Suprapubic skin (tissue), 4 donors: ENCODE measurements at places on chromosomes 6 and 20. TPM values are rescaled to one million over a fixed set of nuclear protein-coding genes. Genes with fewer than 3 reads are reported as not detected.

- no peak for DNase-seq
Measured at GRCh38 chr6:55299286-55299985, 27.8 kb upstream of the GFRAL start.

GRCh38 chr6:31401403-31401802 is 2.0 kb upstream of the MICA start:
- no peak for DNase-seq

DNA sequence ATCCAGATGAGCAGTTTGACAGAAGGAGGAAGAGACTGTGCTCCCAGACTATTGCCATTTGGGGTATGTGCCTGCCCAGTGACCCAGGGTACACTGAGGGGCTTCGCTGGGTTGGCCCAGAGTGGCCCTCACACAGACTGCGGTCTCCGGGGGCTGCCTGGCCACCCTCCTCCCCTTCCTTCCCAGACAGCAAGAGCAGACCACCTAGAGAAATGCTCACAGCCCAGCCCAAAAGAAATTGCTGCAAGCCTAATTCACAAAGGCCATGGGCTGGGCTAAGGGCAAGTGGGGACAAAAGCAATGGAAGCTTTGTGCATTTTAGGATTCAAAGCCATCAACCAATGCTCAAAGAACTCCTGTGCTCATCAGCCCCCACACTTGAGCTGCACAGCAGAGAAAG is 277.6 kb downstream of the CDC5L start:
- DNase-seq, result peak; percentile 38

- DNase-seq, result no peak
Measured at GRCh38 chr6:11232770-11233626, 530 bp upstream of the NEDD9 start.

GRCh38 chr6:56005426-56005825 is 130.0 kb upstream of the BMP5 start:
- DNase-seq, result no peak

- DNase-seq, result no peak
Measured at GRCh38 chr20:61839912-61840778, 225.5 kb downstream of the TAF4 start.

DNA sequence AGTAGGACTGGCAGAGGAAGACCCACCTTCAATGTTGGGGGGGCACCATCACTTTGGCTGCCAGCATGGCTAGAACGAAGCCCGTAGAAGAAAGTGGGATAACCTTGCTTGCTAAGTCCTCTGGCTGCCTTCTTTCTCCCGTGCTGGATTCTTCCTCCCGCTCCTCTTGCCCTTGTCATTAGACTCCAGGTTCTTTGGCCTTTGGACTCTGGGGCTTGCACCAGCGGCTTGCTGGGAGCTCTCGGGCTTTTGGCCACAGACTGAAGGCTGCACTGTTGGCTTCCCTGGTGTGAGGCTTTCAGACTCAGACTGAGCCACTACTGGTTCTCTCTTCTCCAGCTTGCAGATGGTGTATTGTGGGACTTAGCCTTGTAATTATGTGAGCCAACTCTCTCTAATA is 28.2 kb downstream of the GSTA2 start:
- no peak for DNase-seq

GRCh38 chr6:111105578-111105977 is 18.3 kb downstream of the SLC16A10 start:
- no peak for DNase-seq

- no peak for DNase-seq
Measured at GRCh38 chr6:1244278-1244677, 67.6 kb upstream of the FOXQ1 start.

GRCh38 chr20:15673206-15673605 is 900.0 kb downstream of the KIF16B start:
- no peak for DNase-seq

- no peak for DNase-seq
Measured at GRCh38 chr20:35845561-35845960, 73.7 kb downstream of the PHF20 start.

- DNase-seq, result no peak
Measured at GRCh38 chr6:126661646-126662045, 321.7 kb downstream of the CENPW start.

DNA sequence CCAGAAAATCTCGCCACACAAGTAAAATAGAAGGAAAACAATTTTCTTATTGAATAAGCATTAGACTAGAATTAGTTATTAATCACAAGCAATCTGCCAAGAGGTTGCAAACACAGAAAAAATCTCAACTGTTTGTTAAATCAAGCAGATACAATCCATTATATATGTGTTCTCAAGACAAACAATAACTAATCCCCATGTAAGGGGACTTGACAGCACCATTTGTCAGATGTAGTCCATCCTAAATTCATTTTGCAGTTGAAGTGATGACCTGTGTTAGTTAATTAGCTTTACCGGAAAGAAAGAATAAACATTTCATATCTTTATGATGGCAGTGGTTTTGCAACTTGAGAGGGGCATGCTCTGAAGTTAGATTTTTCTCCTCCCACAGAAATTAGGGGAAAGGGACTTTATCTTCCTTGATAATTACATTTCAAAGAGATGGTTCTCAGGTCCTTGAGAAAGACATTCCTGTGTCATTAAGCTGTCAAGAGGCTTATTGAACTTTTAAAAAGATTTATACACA is 1588.0 kb downstream of the GRIK2 start:
- DNase-seq, result no peak

DNA sequence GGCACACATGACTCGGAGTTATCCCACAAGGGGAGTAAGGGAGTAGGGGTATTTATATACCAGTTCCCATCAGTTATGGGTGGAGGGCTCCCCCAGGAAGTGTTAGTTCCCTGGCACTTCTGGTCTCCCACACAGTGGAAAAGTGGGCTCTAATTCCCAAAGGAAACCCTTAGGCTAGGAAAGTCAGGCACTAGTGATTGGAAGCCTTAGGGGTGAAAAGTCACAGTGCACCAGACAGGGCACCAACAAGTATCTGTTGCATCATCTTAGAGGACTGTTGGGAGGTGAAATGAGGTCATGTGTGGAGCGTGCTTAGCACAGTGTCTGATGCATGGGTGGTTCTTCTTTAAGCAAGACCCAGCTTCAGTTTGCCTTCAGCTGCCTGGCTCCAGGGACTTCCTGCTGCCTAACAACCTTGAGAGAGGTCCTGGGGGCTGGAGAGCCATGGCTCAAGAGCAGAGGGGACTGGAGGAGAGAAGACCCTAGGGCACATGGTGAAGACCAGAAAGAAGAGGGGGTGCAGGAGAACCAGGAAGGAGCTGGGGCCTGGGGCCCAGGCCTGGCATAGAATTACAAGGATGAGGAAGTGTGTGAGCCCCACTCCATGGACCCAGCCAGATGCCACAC is 7.5 kb upstream of the FOXP4 start:
- DNase-seq, result no peak

GRCh38 chr20:49230561-49231133 is 11.4 kb downstream of the DDX27 start:
- DNase-seq, result no peak

DNA sequence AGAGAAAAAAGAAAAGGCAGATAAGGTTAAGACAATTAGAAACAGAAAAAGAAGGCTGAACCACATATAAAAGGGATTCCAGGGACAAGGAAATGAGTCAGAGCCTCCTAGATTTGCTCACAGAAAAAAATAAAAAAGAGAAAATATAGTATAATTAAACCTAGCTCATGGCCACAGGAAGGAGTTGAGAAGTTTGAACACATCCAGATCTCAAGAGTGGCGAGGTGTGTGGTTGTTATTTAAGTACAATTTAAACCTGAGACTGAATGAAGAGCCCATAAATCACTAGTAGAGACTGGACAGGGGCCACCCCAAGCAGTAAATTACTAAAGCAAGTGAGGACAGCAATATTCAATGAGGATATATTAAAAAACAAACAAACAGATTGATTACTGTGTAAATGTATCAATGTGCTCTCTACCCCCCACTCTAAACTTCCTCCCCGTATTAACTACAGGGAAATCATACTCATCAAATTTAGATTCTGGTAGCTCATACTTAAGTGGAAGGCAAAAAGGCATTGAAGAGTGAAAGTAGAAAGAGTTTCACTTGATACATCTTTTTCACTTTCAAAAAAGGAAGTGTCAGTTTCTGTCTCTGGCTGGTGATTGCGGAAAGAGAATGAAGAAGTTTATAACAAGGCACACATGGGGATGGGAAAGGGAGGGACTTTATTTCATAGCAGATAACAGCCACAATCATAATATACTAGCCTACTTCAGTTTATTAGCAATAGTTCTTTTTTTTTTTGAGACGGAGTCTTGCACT is 49.3 kb upstream of the SCAF8 start:
- DNase-seq, result no peak

DNA sequence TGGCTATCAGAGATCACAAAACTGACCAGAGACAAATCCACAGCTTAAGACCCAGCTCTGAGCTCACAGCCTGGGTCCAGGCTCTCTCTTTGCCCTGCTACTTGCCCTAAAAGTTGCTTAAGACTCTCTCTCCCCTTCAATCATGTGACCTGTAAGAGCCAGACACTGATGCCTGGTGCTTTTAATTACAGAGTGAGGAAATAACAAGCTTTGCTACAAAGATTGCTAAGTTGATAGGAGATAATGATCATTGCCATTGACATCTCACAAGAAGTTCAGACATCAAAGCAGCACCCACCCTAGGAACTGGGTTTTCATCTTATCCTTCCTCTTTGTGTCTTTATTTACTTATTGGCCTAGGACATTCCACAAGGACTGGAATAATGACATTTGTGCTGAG is 125.9 kb upstream of the CD93 start:
- DNase-seq, result no peak

- DNase-seq, result no peak
Measured at GRCh38 chr6:161057103-161058091, 65.8 kb downstream of the MAP3K4 start.

DNA sequence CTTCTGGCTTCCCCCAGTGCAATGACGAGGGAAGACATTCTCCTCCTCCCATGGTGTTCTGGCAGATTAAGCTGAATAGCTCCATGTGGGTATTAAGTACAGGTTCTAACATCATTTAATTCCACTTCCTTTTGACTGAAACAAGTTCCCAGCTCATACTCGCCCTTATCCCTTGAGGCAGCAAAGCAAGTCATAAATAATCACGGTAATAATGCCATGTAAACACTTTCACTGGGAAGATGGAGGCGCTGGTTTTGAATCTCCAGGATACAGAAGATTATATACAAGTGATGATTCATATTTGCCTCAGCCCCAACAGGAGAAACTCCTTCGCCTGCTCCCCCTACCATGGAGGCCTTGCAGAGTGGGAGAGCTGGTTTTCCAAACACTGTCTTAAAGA is 141.3 kb downstream of the PXDC1 start:
- no peak for DNase-seq

GRCh38 chr20:36303020-36303595 is 3.0 kb upstream of the DLGAP4 start:
- no peak for DNase-seq

DNA sequence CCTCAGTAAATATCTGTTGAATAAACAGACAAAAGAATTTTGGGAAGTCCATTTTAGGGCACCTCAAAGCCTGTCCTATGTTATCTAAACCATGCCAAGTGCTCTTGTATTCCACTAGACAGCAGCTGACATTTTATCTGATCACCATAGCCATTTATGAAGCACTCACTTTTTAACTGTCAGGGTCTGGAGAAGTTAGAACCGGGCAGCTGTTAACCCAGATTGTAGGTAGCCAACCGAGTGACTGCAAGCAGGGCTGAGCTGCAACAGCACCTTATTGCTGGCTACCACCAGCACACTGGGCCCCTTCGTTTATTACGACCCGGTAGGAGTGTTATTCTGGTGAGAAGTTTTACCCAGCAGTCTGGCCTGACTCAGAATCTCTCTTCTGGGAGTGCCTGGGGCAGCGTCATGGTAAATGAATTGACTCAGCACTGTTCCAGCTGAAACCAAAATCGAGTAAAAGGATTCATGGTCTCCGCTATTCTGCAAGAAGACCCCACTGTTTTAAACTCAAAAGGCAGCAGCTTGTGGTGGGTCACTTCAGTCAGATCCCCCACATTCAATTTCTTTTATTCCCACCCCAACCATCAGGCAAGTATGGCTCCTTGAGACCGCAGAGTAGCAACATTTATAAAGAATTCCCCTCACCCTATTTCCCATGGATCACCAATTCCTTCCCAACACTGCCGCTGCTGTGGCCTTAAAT is 1.7 kb downstream of the UBE2V1 start:
- DNase-seq, result peak; percentile 13

Gene CFAP206
- total RNA-seq, result 0.85 TPM

Gene BCLAF1
- total RNA-seq, result 180 TPM

Gene SMPDL3A
- 111 TPM for total RNA-seq

Gene KCNQ2
- total RNA-seq, result not detected

Gene PDYN
- total RNA-seq, result not detected

Gene NOTCH4
- total RNA-seq, result 10.6 TPM

Gene SCGN
- not detected for total RNA-seq

Gene GSTA3
- total RNA-seq, result 17.4 TPM

Gene KCNK17
- not detected for total RNA-seq

Gene KCNS1
- 2.7 TPM for total RNA-seq

Gene TBC1D32
- total RNA-seq, result 10.6 TPM

Gene CST5
- not detected for total RNA-seq
